ENCODE measurements at places on chromosomes 1 and 21. TPM values are rescaled to one million over a fixed set of nuclear protein-coding genes. Genes with fewer than 3 reads are reported as not detected.

GRCh38 chr21:38999161-38999560 lies 184.1 kb downstream of the PSMG1 start:
- DNase-seq = no peak

- no peak for DNase-seq
Observed at GRCh38 chr1:228079013-228079412, 3.5 kb upstream of the ARF1 start.

DNA sequence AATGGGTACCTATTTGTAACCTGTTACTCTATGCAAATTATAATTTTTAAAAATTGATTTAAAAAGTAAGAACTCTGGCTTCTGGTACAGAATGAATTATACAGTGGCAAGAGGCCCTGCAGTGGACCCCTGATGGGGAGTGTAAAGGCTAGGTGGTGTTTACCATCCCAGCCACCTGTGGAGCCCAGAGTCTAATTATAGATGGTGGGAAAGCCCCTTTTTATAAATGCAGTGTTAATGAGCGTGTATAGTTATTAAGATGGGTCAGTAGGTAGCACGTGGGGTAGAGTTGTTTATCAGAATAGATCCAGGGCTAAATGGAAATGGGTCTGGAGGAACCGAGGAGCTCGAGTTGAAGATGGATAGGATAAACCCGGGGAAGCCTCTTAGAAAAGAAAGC lies 13.9 kb upstream of the PRELP start:
- DNase-seq = no peak

DNA sequence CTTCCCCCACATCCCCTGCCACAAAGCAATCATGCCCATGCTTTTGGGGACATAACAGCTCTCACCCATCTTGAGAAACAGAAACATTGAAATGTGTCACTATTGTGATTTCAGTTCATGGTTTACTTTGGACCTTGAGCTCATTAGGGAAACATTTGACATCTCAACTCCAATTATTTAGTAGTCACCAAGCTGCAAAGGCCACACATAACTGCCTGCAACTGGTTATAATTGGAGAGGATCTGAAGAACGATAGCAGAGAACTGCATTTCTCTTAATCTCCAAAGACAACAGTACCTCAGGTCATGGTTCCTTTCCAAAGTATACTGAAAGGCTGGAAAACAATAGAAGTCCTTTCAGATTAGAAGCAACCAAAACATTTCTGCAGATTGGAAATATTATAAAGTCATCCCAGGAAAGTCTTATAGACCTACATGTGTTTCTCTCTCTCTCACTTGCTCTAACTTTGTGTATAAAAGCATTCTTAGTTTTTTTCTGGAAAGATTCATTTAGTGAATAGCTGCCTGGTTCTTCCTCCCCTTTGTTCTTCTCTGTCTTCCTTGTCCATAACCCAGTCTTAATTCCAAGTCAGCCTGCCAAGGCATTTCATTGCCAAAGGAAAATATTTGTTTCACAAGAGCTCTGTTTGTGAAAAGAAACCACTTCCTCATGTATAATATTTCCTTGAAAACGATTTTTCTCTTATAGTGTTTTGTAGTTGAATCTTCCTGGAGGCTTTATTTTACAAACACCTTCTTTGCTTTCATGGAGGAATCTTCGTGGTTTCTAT lies 426.8 kb downstream of the ADGRL2 start:
- DNase-seq = no peak

GRCh38 chr1:112712701-112713128 lies 2.4 kb downstream of the PPM1J start:
- no peak for DNase-seq

Gene FAM163A
- 0.15 TPM for total RNA-seq
